ENCODE measurements at places on chromosomes 7 and 10. TPM values are rescaled to one million over a fixed set of nuclear protein-coding genes. Genes with fewer than 3 reads are reported as not detected.

The NXPH1 gene
- not detected for total RNA-seq

The OR9A2 gene
- total RNA-seq: not detected

The KCNIP2 gene
- total RNA-seq: 6.8 TPM

DNA sequence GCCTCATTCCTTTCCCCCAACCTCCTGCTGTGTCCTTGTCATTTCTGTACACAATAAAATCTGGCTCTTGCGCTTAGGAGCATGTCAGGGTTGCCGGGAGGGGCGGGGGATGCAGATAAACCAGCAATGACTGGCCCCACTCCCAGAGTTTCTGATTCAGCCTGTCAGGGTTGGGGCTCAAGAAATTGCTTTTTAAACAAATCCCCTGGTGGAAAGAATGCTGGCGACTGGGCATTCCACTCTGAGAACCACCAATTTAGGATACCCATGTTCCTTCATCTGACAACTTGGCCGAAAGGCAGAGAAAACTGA lies 376.4 kb downstream of the TCERG1L start:
- no peak overlapping the region for H3K4me3 ChIP-seq
- DNase-seq: no peak
- no peaks in the 10 kb centered on the region for H3K4me1 ChIP-seq
- no peaks in the 10 kb centered on the region for H3K36me3 ChIP-seq

- no peak for DNase-seq
- no peaks in the 10 kb centered on the region for H3K36me3 ChIP-seq
- H3K27me3 ChIP-seq: no peaks in the 10 kb centered on the region
- H3K27ac ChIP-seq: no peak overlapping the region
These were observed 74.4 kb downstream of the SEPTIN7 start for GRCh38 chr7:35875292-35875691.

DNA sequence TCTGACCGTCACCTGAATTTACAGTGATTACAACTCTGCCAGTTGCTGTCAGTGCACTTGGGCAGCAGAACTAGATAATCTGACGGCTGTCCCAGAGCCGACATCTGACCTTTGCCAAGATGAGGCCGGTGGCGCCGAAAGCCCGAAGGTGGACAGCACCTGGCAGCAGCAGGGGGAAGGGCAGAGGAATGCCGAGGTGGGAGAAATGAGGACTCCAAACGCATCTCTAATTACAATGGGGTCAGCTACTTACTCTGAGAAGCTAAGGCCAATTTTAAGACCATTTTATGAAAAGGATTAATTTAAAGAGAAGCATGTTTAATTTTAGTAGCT lies 33.8 kb downstream of the TRIM8 start:
- no peak overlapping the region for H3K4me3 ChIP-seq
- H3K36me3 ChIP-seq: no peaks in the 10 kb centered on the region
- H3K4me1 ChIP-seq: peaks cover 18% of the 10 kb centered on the region

- no peaks in the 10 kb centered on the region for H3K27me3 ChIP-seq
- H3K27ac ChIP-seq: no peak overlapping the region
- no peak for DNase-seq
- H3K4me3 ChIP-seq: no peak overlapping the region
These were observed 26.3 kb downstream of the SND1 start for GRCh38 chr7:127678337-127678736.

GRCh38 chr10:116704926-116705325 lies 37.4 kb downstream of the HSPA12A start:
- no peak overlapping the region for H3K27ac ChIP-seq
- no peak for DNase-seq
- H3K4me3 ChIP-seq: no peak overlapping the region
- H3K4me1 ChIP-seq: no peaks in the 10 kb centered on the region

GRCh38 chr10:118610577-118610976 lies 15.1 kb upstream of the PRLHR start:
- no peak overlapping the region for H3K27ac ChIP-seq
- H3K4me3 ChIP-seq: no peak overlapping the region
- no peaks in the 10 kb centered on the region for H3K27me3 ChIP-seq
- no peaks in the 10 kb centered on the region for H3K36me3 ChIP-seq

DNA sequence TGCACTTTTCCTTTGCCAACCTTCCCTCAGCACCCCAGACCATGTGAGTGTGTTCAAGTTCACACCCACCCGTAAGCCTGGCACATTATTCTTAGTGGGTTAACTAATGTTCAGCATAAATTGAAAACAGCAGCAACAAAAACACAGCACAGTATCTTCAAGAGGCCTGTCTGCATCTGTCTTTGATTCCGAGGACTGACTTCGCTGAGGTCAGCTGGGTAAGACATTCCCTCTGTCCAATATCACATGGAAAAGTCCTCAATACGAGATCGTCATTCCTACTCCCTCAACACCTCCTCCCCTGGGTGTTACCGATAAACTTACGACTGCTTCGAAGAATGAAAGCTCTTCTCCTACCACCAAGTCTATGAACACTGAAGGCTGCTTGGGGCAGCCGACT lies 218.8 kb downstream of the SFMBT2 start:
- no peak for DNase-seq
- H3K4me3 ChIP-seq: peak overlapping the region; percentile 29
- H3K27ac ChIP-seq: peak overlapping the region; percentile 66
- H3K4me1 ChIP-seq: peaks cover 24% of the 10 kb centered on the region

DNA sequence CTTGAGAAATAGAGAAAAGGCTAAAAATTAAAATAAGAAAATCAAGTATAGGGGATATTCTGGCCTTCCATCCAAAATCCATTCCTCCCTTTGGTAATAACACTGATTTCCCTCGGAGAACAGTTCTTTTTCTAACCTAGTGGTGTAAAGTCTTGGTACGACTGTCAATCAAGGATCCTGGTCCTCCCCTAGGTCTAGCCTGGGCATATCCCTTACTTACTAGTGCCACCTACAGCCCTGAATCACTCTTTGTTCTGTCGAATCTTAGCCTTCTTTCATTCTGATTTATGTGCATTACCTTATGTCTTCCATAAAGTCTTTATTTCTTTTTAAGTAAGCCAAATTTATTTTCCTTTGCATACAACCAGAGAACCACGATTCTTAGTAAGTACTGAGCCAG lies 298.7 kb upstream of the LRRTM3 start:
- no peaks in the 10 kb centered on the region for H3K27me3 ChIP-seq
- no peak for DNase-seq
- H3K4me3 ChIP-seq: no peak overlapping the region
- no peaks in the 10 kb centered on the region for H3K36me3 ChIP-seq
- H3K4me1 ChIP-seq: no peaks in the 10 kb centered on the region
- H3K27ac ChIP-seq: no peak overlapping the region

- no peaks in the 10 kb centered on the region for H3K4me1 ChIP-seq
- no peaks in the 10 kb centered on the region for H3K36me3 ChIP-seq
- H3K4me3 ChIP-seq: no peak overlapping the region
- no peak overlapping the region for H3K27ac ChIP-seq
- H3K27me3 ChIP-seq: no peaks in the 10 kb centered on the region
These were observed 447.0 kb downstream of the GRID1 start for GRCh38 chr10:85919491-85920021.

All from naive thymus-derived CD4-positive, alpha-beta T cell (primary cell).